ENCODE measurements at places on chromosomes 3 and 15.

DNA sequence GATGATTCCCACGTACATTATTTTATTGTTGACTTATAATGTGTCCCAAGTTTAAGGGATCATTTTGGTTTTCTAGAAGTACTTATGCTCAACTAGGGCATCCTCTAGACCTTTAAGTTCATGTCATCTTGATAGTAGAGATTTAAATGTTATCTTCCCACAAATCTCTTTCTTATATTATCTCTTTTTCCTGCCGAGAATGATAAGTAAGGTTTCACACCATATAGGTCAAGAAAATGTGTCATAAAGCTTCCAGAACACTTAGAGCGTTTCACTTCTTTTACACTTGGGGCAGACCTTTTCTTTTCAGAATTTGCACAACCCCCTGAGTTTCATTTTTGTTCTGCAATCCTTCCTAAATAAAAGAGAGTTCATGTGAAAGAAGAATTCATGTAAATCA, 142.0 kb upstream of the CBLB start:
- no peak for DNase-seq

GRCh38 chr3:164380156-164380555, 698.1 kb downstream of the SI start:
- no peak for DNase-seq

DNA sequence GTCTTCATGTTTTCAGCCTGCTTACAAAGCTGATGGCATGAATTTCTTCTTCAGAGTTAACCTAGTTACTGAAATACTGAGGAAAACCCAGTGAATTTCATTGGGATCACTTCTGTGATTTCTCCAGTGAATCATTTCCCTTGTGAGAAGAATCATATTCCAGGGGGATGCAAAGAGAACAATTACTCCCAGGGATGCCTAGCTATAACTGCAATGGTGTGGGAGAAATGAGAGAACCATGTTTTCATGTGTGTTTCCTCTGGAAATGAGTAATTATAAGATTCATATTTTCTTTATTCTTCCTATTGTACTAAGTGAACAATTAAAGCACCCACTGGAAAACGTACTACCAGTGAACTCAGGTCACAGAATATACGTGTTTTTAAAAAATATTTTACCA, 485.4 kb downstream of the GRM7 start:
- no peak for DNase-seq

GRCh38 chr3:112699436-112699978, 58.6 kb upstream of the CCDC80 start:
- DNase-seq: no peak
